ENCODE measurements at places on chromosomes 4 and X.

DNA sequence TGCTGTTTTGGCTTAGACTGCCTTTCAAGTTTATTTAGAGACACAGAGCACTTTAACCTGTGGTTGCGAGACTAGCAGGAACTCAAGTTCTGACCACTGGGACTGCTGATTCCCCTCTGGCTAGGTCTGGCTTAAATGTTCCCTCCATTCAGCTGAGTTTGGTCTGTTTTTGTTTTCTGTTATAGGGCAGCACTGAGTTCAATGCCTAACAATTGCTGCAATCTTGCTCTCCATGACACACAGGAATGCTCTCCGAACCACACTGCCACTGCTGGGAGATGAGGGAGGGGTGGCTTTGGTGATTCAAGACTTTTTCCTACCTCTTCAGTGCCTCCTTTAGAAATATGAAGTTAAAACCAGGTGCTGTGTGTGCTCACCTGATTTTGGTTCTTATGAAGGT is 106.3 kb upstream of the EOLA2 start:
- DNase-seq, result no peak

DNA sequence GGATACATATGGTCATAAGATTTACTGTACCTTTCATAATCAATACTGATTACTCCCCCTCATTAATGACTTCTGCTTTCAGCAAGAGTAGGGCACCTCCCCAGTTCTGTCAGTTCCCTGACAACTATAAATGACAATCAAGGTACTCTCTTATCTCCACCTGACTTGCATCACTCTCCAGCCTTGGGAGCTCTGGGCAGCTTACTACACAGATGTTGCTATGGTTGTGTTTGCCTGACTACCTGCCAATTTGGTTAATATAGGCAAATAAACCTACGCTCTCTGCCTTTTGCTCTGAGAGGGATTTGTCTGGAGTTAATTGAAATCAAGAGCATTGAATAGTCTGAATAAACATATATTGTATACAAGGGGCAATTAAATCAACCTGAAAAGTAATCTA is 22.8 kb upstream of the MAP7D3 start:
- no peak for DNase-seq

- no peak for DNase-seq
These were observed 152.7 kb upstream of the AADAT start for GRCh38 chr4:170242471-170242870.

GRCh38 chr4:181507180-181507835 is 735.9 kb upstream of the TENM3 start:
- DNase-seq, result no peak

- no peak for DNase-seq
These were observed 276.9 kb upstream of the PCDH7 start for GRCh38 chr4:30443289-30443688.

GRCh38 chr4:16659079-16659478 is 239.4 kb downstream of the LDB2 start:
- DNase-seq, result no peak

DNA sequence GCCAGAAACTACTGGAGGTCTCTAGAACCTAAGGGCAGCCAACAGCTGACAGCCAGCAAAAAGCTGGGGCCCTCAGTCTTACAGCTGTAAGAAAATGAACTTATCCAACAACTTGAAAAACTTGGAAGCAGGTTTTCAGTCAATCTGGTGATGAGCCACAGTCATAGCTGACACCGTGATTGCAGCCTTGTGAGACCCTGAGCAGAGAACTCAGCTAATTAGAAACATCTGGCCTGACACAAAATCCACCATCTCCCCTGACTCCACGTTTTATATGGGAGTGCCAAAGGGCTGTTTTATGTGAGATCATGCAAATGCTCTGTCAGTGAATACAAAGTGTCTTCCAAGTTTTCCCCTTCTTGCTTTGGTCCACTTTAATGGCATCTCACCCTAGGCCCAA is 198.8 kb upstream of the DCAF8L1 start:
- DNase-seq, result no peak

Measured in activated CD4-positive, alpha-beta T cell treated with anti-CD3 and anti-CD28 coated beads for 48 hours (primary cell).